Ammon's horn (tissue), 1 donor: ENCODE measurements at places on chromosomes 2 and 18.

- no peak for DNase-seq
Observed at GRCh38 chr2:45780541-45781463, 129.3 kb downstream of the PRKCE start.

DNA sequence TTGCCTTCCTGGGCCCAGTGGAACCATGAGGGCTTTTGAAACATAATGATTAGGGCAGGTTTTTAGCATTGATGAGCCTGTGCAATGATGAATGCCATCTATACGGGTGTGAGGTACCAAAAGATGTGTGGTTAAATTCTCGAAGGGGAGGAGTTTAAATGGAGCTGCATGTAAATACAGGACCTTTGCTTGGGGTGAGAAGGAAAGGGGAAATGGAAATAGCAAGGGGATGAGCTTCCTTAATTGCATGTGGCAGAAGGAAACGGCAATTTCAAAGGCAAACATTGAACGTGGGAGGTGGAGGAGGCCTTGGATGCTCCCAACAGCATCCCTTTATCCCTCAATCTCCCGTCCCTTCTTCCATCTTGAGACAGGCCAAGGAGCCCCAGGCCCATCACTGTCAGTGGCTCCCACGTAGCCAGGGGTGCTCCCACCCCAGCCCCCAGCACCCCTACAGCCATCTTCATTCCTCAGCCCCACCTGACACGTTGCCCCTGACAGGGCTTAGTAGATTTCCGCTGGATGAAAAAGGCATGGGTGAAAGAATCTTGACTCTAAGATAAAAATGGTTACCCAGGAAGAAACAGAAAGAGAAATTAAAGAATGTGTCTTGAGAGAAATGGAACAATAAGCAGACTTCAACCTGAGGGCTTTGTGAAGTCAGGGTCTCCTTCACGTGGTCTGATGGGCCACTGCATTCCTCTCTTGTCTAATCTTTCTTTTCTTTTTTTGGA, 32.5 kb downstream of the INPP5D start:
- no peak for DNase-seq

DNA sequence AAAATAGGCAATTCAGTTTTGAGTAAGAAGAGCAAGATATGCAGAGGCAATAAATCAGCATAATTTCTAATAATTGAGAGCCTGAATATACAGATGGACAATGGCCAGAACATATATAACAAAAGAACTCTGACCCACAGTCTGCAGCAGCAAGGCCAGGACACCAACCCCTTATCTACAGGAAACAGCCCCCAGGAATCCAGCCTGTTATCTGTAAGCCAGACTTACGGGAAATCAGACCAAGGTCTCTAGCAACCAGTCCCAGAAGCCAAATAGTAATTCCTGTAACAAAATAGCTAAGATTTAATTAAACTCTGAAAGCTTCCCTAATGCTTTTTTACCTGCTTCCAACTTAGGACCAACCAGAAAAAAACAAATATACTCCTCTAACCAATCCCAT, 434.5 kb upstream of the GYPC start:
- DNase-seq = no peak

DNA sequence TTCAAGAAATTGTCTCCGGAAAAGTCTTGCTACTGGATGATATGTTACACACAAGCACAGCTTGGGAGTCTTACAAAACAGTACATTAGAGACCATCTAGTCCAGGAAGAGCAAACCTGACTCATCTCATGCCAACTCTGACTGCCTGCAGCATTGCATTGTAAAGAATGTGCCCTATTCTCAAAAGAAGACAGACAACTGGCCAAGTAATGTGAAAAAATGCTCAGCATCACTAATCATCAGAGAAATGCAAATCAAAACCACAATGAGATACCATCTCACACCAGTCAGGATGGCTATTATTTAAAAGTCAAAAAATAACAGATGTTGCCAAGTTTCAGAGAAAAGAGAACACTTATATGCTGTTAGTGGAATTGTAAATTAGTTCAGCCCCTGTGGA, 42.7 kb upstream of the GORASP2 start:
- no peak for DNase-seq

DNA sequence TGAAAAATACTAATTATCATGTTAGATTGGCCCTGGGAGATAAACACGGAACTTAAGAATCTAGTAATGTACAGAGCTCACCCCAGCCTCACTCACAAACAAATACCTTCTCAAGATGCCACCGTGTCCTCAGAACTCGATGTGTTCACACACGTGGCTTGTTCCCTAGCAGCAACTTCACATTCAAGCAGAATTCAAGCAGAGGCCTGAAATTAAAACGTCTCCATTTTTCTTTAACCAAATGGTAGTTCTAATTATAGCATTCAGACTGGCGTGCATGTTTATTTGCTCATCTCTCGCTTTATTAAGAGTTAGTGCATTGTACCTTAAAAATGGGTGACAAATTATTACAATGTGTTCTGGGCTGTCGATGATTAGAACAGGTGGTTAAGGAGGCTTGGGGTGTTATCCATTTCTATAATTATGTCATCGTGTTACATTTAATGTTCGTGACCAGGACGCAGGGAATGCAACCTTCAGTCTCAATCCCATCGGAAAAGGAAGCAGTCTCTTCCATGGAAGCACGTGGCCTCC, 57.3 kb upstream of the SLC66A3 start:
- no peak for DNase-seq

GRCh38 chr2:197293252-197294007, 17.1 kb downstream of the ANKRD44 start:
- DNase-seq = peak; percentile 53

- peak; percentile 28 for DNase-seq
Observed at GRCh38 chr2:96580771-96581170, 44.2 kb downstream of the ARID5A start.

DNA sequence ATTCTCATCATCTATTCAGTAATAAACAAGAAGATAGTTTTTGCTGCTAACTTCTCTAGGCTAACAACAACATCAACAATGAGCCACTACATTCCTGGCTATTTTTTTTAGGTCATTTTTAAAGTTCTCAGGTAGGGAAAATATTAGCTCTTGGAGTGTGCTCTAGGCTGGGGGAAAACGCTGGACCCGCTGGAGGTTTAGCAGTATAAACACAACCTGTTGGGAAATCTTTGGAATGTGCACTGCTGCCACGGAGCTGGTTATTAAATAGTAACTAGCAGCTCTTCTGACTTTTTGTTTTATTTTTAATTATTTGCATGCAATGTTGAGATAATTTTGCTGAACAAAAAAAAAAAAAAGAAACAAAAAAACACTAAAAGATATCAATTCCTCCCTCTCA, 892.1 kb upstream of the ACVR2A start:
- DNase-seq = no peak

GRCh38 chr2:231099918-231100317, 24.9 kb downstream of the HTR2B start:
- DNase-seq = no peak

DNA sequence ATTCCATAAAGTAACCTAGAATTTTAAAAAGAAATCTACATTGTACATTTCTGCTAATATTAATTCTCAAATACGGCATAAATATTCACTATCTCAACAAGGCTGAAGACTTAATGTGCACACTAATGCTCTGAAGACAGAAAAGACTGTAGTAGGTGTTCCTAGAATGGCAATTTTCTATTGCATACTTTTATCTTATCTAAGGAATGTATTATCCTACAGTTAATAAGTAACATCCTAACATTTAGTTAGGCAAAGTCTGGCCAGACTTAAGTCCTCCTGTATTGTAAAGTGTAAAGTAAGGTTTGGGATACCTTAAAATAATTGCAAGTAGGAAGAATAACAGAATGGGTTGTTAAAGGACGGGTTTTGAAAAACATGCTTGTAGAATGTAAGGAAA, 42.2 kb downstream of the CHST9 start:
- no peak for DNase-seq

- DNase-seq = no peak
Observed at GRCh38 chr2:158970241-158970751, 1.9 kb downstream of the TANC1 start.

GRCh38 chr2:108634011-108634410, 85.3 kb upstream of the RANBP2 start:
- DNase-seq = no peak

DNA sequence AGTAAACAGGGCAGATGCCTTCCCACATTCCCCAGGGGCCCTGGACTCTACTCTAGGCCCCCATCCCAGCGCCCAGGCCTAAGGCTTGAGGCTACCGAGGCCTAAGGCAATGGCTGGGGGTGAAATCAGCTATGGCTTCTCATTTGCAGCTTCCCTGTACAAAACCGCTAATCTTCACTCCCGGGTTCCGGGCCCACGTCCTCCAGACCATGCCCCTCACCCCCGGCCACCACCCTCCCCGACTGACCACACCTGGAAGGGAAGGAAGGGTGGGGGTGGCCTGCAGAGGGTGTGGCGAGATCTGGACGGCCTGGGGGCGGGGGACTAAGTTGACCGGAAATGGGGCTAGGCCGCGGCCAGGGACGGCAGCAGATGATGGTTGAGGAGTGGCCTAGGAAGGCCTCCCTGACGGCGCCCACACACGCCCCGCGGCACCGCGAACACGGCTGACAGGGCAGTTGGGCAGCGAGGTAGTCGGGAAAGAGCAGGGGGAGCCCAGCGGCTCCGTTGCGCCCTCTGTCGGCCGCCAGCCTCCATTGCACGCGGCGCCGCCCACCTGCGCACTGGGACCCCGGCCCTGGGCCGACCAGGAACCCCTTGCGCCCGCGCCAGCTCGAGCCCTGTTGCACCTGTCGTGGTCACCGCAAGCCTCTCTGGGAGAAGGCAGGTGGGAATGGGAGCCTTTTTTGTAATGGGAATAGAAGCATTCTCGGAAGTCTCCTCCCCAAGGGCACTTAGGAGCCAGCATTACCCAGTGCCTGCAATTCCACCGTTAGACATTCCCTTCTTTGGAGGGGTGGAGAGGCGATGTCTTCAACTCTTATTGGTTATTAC, 117.1 kb upstream of the STPG4 start:
- DNase-seq = peak; percentile 66

DNA sequence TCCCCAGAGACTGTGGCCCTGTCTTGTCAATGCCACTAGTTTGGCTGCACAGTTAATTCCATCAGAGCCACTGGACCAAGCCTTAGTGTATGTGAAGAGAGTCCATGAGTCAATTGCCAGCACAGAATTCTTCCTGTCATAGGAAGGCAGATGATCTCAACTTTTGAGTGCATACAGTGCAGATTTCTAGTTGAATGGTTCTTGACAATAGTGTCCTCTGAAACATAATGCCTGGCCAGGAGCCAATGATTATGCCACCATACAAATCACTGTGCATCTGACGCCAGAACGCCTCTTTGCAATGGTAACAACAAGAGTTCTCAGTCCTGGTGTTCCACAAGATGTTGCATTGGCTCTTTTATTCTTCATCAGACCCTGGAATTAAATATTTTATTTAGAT, 7.1 kb downstream of the NEUROD1 start:
- peak; percentile 49 for DNase-seq

DNA sequence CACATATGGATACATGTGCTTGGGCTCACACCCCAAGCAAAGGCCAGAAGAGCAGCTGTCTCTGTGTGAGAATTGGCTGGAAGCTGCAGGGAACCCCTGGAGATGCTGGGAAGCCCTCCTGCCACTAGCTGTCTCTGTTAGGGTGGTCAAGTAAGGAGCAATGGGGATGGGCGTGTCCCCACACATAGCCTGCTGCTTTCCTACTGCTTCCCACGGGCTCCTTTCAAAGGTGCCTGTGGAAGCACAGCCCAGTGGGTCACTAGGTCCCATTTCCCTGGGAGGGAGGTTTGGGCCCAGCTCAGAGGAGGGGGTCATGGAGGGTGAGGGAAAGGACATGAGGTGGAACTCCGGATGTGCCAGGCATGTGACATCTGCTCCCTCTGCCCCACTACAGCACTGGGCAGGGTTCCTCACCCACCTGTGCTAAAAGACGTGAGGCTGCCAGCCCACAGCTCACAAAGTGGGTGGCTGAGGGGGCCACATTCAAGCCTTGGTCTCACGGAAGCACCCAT, 24.4 kb upstream of the MAL start:
- DNase-seq = no peak

GRCh38 chr2:43899589-43899988, 60.8 kb downstream of the ABCG8 start:
- DNase-seq = no peak

GRCh38 chr2:233912691-233913423, 4.3 kb upstream of the TRPM8 start:
- no peak for DNase-seq

- peak; percentile 49 for DNase-seq
Observed at GRCh38 chr2:222844323-222844722, 16.5 kb upstream of the ACSL3 start.

DNA sequence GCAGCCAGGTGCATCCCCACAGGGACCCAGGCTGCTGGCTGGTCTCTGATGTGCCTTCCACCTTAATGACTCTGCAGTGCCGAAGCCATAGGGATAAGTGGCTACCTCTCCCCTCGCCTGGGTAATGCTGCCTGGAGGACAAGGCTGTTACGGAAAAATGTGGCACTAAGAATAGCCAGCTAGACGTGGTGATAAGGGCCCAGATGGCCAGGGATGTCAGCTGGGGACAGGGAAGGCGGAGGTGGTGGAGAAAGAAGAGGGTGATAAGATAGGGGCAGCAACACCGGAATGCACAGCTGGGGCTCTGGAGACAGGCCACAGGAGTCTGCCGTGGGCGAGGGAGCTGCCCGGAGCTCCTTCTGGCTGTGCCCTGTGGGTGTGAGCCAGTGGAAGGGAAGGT, 170.6 kb downstream of the FHOD3 start:
- DNase-seq = no peak
